ENCODE measurements at places on chromosomes 16 and 17.

- DNase-seq, result peak; percentile 33
These were observed 502 bp downstream of the FAAP100 start for GRCh38 chr17:81551458-81552243.

GRCh38 chr16:59356709-59357108 is 622.6 kb upstream of the GOT2 start:
- DNase-seq, result no peak

GRCh38 chr17:82655523-82655922 is 7.3 kb upstream of the WDR45B start:
- no peak for DNase-seq

GRCh38 chr17:48055531-48056245 is 7.5 kb downstream of the NFE2L1 start:
- DNase-seq, result peak; percentile 86

All from fibroblast of gingiva (primary cell).